T-helper 9 cell (primary cell): ENCODE measurements at places on chromosomes 12 and 14.
A peak's percentile ranks its signal among the peaks of the same experiment; 100 is the strongest.

DNA sequence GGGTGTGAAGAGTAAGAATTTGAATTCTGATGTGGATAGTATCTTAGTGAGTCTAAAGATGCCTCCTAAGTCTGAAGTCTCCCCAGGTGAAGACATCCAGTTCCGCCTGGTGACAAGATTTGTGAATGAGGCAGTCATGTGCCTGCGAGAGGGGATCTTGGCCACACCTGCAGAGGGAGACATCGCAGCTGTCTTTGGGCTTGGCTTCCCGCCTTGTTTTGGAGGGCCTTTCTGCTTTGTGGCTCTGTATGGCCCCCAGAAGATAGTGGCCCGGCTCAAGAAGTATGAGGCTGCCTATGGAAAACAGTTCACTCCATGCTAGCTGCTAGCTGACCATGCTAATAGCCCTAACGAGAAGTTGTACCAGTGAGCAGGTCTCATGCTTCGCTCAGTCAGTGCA, 24.6 kb upstream of the AICDA start:
- no peak for DNase-seq

DNA sequence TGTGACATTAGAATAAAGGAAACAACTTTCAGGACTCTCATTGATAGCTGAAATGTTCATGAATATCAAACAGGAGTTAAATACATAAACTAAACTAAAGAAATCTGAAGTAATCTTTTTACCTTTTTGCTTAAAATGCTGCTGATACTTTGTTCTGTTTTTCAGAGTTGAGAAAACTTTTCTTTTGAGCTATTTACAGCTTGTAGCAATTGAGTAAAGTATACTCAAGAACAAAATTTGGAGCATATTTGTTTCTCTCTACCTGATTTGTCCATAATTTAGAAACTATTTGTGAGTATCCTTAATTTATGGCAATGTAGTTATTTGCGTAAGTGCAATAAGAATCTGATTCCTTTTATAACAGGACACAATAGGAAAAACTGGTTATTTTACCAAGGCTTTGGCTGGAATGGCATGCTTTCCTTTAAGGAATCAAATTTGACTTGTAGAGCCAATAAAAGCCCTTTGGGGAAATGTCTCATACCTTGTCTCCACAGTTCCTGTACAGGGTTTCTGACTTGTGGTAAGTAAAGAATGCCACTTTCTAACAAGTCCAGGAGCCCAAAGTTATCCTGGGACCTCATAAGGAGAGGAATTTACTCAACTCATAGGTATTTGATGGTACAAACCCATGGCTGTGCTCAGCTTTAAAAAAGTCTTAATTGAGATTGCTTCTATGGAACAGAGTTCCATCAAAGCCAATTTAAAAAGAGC, 195.7 kb downstream of the TMEM117 start:
- DNase-seq: no peak

- DNase-seq: peak; percentile 56
Measured at GRCh38 chr12:56687223-56688128, 608 bp downstream of the PTGES3 start.

DNA sequence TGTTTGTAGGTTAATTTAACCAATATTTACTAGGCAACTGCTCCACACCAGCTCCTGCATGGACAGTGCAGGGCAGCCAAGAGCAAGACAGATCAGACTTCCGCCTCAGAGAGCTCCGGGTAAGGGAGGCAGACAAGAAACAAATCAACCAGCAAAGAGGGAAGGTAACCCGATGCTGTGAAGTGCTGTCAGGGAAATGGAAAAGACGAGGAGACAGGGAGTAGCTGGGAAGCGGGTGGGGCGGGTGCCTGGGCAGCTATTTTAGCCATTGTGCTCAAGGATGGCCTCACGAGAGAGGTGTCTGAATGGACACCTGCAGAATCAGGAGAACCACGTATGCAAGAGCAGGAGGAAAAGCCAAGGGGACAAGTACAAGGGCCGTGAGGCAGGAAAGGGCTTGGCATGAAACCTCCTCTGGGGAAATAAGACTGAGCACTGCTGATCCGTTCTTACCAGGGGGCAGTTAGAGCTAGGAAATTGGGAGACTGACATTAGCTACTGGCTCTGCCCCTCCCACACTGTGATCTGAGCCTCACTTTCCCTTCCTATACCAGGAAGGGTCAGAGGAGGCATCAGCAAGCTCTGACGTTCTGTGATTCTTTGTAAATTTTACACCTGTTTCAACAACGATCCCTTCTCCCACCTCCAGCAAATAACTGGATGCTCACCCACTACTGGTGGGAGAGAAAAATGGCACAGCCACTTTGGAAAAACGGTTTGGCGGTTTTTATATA, 6.5 kb upstream of the TMEM119 start:
- DNase-seq: no peak

DNA sequence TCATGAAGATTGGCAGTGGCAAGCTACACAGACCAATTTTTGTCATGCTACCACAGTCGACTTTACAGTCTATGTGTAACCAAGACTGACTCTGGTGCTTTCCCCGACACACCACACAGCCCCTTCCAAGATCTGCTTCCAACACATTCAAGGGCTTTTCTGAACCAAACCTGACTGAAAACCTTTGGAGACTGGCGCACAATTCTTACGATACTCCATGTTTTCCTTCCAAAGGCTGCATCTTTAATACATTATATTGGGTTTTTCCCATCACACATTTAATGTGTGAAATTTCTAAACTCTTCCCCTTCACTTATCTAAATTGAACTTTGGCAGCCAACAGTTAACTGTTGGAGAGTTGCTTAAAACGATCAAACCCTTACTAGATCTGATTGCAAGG, 127.7 kb upstream of the SOX5 start:
- no peak for DNase-seq

GRCh38 chr12:55930771-55931316, at the start of gene DGKA:
TSS of gene DGKA (plus strand) at chr12:55931162. CDS start at chr12:55936504, 5,342 bp downstream.
- peak; percentile 56 for DNase-seq

DNA sequence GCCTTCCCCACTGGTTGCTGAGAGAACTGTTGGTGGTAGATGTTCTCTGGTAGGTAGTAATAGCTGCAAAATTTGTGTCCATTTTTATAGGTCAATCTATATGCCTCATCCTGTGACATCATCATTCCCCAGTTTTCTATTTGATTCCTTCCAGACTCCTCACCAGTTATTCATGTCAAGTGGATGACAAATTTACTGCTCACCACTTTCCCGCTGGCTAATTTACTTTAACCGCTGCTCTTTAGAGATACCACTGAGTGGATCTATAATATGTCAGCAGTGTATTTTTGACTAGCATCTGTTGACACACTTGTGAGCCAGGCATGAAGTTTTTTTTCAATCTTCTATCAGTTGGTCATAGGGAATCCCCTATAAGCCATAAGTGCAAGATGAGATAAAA, 24.6 kb downstream of the GPR65 start:
- DNase-seq: no peak

DNA sequence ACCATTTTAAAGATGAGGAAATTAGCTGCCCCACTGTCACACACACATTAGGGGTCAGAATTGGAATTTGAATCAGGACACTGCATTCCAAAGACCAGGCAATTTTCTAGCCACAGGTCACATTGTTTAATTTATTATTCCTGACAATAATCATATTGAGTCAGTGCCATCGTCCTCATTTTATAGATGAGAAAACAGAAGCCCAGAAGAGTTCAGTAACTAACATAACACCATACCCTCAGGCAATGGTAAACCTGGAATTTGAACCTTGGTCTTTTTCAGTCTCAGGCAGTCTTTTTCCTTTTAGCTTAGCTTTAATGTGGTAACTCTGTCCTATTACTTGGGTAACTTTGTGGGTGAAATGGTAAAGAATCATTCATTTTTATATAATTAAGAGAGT, 330.3 kb upstream of the SYT1 start:
- no peak for DNase-seq

DNA sequence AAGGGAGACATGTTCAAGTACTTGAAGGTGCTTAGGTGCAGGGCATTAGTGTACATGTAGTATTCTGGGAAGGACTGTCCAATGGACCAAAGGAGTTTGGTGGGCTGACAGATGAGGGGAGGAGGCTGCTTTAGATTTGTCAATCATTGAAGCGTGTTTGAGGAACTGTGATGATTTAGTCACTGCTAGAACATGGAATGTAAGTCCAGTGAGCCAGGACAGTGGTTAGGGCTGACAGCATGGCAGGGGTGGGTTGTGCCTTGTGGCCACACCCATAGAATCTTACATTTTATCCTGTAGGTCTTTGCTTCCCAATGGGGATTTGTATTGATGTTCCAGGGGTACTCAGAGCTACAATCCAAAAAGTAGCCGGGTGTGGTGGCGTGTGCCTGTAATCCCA, 24.6 kb downstream of the DIP2B start:
- no peak for DNase-seq

GRCh38 chr14:59863806-59864525, 6.6 kb downstream of the RTN1 start:
- no peak for DNase-seq
